ENCODE measurements at places on chromosomes 1 and 21. TPM values are rescaled to one million over a fixed set of nuclear protein-coding genes. Genes with fewer than 3 reads are reported as not detected.

- no peak for DNase-seq
Observed at GRCh38 chr1:169892176-169892926, 1.3 kb downstream of the SCYL3 start.

DNA sequence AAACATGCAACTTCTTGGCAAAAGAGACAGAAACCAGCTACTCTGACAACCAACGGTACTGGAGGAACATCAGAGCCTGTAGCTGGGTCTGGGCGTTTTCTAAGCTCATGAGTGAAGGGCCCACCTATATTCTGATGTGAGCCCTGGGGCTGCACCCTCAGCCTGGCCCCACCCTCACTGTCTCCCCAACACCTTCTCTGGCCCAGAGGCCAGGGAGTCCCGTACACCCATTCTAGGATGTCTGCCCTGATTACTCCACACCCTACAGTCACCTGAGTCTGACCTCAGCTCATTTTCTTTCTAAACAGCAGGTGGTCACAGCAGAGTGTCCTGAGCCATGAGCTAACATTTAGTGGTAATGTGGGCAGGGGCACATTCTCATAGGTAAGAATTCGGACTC lies 439.2 kb downstream of the MATN1 start:
- no peak for DNase-seq

The CACHD1 gene
- total RNA-seq: 2.9 TPM

DNA sequence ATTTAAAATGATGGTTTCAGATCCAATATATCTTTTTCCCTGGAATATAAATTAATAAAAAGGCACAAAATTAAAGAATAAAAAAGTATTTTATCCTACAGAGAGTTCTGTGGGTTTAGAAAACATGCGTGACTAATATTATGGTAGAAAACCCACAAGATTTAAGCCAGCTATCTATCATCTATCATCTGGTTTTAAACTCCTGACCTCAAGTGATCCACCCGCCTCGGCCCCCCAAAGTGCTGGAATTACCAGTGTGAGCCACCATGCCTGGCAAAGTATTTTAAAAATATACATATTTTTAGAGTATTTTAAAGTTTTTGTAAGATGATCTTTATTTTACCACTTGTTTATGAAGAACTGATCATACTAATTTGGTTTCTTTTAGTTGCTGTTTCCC lies 79.5 kb downstream of the NRIP1 start:
- no peak for DNase-seq

- no peak for DNase-seq
Observed at GRCh38 chr1:163315773-163316374, 5.9 kb upstream of the NUF2 start.

GRCh38 chr1:173682184-173682583 lies 12.5 kb upstream of the ANKRD45 start:
- DNase-seq: no peak

- DNase-seq: no peak
Observed at GRCh38 chr1:165423136-165423535, 21.8 kb downstream of the RXRG start.

The ANGPTL1 gene
- total RNA-seq: 18.7 TPM

The RNF186 gene
- not detected for total RNA-seq

DNA sequence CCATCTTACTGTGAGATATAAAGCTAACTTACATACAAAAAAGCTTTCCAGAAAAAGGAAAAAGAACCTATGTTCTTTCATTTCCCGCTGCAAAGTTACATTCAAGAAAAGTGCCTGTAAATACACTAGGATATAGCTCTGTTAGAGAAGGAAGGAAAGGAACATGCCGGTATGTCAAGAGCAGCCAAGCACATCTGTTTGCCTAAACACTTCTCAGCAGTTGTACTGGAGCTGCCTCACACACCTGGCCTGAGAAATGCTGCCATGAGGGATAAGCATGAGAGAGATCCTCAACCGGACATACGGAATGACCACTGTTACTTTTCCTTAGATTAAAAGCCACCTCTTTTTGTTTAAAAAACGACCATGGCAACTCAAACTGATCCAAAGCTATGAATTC lies 189.7 kb downstream of the RERE start:
- no peak for DNase-seq

GRCh38 chr1:116122955-116123757 lies 12.0 kb downstream of the MAB21L3 start:
- no peak for DNase-seq

DNA sequence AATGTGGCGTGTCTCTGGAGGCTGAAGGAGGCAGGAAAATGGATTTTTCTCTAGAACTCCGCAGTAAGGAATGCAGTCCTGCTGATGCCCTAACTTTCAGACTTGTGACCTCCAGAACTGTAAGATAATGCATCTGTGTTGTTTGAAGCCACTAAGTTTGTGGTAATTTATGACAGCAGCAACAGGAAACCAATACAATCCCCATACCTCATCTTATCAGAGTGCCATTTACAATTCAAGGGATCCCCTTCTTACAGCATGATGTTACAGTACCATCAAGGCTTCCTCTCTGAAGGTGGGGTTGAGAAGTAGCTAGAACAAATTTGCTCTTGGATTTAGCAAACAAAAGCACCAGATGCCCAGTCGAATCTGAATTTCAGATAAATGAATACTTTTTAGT lies 21.6 kb downstream of the ABCA4 start:
- no peak for DNase-seq

DNA sequence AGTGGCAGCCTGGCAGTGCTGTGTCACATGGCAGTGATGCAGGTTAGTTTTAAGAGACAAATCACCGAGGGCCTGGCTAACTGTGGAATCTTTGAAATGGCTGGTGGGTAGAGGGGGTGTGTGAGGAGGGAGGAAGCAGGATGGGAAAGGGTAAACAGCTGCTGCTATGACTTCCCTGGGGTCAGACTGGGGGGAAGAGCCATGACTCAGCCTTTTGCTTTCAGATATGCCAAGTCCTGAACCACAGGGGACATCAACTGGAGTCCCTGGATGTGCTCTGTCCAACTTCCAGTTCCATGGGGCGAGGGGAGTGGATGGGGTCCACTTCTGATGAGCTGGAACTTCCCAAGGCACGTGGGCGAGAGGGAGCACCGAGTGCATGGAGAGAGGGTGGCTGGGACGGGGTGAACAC lies 121.1 kb upstream of the ADAR start:
- no peak for DNase-seq

DNA sequence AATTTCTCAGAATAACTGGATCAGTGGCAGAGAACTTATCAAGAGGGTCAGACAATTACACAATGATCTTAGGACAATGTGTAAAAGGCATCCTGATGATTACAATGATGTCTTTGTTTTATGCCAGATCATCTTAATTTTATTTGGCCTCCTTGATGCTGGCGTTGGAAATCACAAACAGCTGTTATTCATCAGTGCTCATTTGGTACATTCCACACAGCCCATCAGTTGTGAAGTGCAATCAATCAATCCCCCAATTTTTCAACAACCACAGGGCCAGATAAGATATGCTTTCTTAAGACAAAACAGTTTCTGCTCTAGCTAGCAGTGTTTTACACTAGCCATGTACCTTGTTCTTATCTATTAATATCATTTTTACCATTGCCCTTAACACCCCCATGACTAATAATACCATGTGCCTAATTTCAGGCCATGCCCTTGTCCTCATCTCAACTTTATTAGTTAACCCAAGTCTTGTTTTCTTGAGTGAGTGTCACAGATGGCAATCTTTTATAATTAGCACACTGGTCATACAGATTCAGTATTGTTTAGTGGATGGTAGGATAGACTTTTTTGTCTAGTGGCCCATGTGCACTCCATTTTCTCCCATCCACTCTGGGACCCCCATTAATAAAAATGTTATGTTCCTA lies 40.8 kb upstream of the COL24A1 start:
- DNase-seq: no peak

GRCh38 chr1:36253161-36253862 lies 29.1 kb downstream of the THRAP3 start:
- DNase-seq: no peak

- DNase-seq: no peak
Observed at GRCh38 chr1:161342821-161343220, 24.9 kb downstream of the CFAP126 start.

The FAM43B gene
- 1.6 TPM for total RNA-seq

The FAM3B gene
- not detected for total RNA-seq

- DNase-seq: no peak
Observed at GRCh38 chr21:44065428-44065827, 41.8 kb upstream of the PWP2 start.

DNA sequence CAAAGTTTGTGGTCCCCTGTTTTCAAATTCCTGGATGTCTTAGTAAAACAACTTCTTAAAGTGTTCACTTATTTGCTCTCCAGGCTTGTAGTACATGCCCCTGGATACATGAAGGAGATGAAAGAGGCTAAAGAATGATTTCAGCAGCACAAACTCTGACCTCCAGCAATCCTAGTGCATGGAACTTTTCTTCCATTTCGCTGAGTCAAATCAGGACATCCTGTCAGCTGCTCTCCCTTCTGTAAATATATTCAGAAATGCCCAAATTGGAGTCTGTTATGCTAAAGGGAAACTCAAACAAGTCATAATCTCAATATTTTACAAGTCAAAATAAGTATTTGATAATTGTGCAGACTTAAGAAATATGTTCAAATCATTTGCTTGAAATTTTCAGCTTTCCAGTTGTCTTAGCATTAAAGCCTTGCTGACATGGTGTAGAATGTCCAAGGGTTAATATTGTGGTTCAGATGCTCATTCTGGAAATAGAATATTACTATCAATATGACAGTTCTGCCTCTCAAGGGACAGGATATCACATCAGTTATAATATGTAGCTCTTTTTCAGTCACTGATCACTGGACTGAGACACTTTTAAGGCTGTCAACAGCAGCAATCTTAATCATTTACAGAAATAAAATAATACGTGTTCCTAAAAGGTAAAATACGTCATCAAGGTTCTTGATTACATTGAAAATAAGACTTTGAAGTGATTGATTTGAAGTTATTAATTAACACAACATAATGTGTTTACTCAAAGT lies 1157.3 kb downstream of the PLA2G4A start:
- no peak for DNase-seq

The RORC gene
- total RNA-seq: 3.3 TPM

The KRTAP19-1 gene
- total RNA-seq: not detected

GRCh38 chr1:168467452-168467851 lies 76.3 kb downstream of the XCL2 start:
- no peak for DNase-seq

DNA sequence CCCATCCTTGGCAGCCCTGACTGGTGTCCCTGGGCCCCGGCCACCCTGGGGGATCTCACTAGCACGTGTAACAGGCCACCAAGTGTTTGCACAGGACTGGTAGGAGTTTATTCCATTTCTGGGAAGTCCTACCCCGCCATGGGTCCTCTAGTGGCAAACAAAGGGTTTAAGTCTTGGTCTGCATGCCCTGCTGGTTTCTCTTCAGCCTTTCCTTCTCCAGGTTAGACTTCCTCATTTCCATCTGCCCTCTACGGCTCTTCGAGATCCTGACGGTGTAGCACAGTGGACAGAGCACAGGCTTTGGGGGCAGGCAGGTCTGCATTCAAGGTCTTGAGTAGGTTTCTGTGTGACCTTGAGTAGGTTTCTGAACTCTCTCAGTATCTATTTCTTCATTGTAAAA lies 2.8 kb downstream of the AGTRAP start:
- DNase-seq: no peak

The OPRD1 gene
- not detected for total RNA-seq

DNA sequence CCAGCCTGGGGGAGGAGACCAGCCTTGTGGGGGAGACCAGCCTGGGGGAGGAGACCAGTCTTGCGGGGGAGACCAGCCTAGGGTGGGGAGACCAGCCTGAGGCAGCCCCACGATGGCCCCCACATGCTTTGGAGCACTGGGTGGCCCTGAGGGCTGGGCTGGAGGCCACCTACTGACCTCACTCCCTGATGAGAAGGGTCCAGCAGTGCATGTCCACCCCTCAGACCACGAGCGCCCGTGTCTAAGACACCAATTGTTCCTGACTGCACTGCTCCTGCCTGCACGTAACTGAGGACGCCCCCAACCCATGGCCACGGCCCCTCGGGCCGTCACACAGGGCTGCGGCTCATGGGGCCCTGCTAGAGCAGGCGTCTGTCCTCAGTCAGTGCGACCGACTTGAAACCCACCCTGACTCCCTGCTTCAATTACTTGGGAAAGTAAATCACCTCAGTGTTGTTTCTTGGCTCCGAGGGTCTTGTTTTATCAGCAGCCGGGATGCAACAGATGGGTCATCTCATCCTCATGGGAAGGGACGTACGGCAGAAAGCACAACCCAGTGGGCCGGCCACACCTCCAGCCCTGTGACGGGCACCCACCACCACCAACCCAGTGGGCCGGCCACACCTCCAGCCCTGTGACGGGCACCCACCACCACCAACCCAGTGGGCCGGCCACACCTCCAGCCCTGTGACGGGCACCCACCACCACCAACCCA lies at the start of gene SPATC1L:
SPATC1L (minus strand) TSS at position 550 of the 715 bp plus-strand sequence. CDS start 1,643 bp downstream, outside the sequence.
- DNase-seq: peak; percentile 88

The IL20 gene
- total RNA-seq: not detected

The DENND2C gene
- total RNA-seq: 3.0 TPM

Data from right cardiac atrium (tissue), 5 donors.